Cortex of kidney (tissue), 1 donor: ENCODE measurements at places on chromosomes 1 and 21.

GRCh38 chr1:55632058-55632457 is 416.9 kb upstream of the USP24 start:
- no peak for DNase-seq

DNA sequence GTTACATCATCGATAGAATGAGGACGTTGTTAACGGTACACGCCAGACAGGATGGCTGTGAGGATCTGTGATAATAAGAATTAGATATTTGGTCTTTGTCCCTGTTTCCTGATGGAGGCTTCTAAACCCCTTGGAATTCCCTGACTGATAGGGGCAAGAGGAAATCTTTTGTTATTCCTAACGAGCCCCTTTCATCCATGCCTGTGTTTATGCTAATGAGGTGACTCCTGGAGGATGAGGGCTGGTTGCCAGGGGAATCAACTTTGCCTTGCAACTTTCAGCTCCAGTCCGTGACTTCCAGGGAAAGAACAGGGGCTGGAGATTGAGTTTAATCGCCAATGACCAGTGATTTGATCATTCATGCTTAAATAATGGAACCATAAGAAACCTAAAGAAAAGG is 39.3 kb upstream of the NLRP3 start:
- no peak for DNase-seq

GRCh38 chr1:177471244-177471643 is 300.5 kb downstream of the BRINP2 start:
- no peak for DNase-seq

- no peak for DNase-seq
Observed at GRCh38 chr1:205775717-205776056, 405 bp upstream of the RAB29 start.

GRCh38 chr1:54357967-54358366 is 48.2 kb downstream of the SSBP3 start:
- DNase-seq, result no peak

GRCh38 chr1:18534810-18535205 is 54.1 kb downstream of the KLHDC7A start:
- DNase-seq, result no peak

GRCh38 chr1:63327417-63328054 is 5.2 kb downstream of the FOXD3 start:
- DNase-seq, result no peak

DNA sequence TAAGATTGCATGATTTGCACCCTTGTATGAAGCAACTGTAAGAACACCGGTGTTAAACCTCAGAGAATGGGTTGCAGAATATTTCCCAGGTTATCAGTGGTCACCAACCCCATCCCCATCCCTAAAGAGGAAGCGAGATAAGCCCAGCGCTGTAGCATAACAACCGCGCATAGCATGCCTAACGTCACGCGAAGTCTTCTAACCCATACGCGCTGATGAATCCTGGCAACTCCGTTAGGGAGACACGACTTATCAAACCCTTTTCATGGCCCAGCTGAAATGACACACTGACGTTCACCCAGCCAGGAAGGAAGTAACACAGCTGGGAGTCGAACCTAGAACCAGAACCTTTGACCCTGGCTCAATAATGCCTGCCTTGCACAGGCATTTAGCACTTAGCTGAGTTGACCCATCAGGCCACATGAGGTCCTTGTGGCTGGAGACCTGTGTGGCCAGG is 24.2 kb downstream of the TMEM51 start:
- no peak for DNase-seq
